ENCODE measurements at places on chromosomes 3 and 15.
A peak's percentile ranks its signal among the peaks of the same experiment; 100 is the strongest.

- DNase-seq = peak; percentile 30
Observed at GRCh38 chr3:42839616-42840015, 30.4 kb downstream of the ACKR2 start.

DNA sequence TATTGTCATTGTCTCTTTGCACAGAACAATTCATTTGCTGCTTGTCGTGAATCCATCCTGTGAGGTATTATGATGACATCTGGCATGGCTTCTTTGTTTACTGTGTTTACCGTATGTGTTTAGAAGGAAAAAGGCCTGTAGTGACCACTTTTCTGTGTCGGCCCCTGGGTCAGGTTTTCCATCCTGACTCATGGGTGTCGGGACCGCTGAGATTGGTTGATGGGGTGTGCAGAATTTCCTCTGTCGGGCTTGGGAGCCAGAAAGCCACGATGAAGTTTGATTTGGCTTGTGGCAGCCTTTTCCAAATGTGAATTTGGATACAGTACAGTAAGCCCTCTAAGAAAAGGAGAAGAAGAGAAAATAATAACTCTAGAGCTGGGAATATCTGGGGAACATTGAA lies 113.5 kb downstream of the FNDC3B start:
- no peak for DNase-seq

DNA sequence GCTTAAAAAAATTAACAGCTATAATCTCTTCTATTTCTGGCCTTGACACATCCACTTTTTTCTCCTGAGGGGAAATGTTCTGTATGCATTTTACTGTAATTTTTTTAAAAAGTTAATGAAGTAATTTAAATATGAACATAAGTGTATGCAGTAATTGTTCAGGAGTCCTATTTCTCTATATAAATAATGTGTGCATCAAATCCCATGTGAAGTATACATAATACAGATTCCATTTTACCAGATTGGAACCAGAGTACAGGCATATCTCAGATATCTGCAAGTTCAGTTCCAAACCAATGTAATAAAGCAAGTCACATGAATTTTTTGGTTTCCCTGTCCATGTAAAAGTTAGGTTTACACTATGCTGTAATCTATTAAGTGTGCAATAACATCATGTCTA lies 26.6 kb downstream of the CCPG1 start:
- DNase-seq = no peak

DNA sequence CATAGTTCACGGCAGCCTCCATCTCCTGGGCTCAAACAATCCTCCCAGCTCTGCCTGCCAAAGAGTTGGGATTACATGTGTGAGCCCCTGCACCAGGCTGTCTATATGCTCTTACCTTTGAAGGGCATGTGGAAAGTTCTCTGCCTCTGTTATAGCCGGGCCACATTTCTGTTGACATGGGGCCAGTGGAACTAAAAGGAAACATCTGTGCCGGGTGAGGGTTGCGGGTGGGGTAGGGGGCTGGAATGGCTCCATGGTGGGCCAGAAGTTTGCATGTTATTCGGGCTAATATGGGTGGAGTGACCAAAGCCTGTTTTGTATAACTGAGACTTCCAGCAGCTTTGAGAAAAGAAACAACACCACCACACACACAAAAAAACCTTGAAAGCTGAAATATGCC lies 8.3 kb upstream of the CLEC3B start:
- DNase-seq = no peak

- no peak for DNase-seq
Observed at GRCh38 chr15:91855684-91856489, 2.4 kb downstream of the SLCO3A1 start.

DNA sequence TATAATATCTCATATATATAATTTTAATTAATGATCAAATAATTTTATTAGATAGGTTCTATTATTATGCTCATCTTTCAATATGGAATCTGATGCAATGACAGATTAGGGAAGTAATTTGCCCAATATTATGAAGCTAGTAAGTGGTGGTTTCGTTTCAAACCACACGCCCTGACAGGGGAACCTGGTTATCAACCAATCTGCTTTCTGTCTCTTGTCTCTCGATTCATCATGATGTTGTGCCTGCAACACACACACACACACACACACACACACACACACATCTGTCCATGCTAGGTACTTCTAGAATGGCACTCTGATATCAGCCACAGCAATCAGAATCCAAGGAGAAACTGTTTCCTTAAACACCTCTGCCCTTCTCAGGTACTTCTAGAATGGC lies 128.4 kb downstream of the ZBBX start:
- no peak for DNase-seq

DNA sequence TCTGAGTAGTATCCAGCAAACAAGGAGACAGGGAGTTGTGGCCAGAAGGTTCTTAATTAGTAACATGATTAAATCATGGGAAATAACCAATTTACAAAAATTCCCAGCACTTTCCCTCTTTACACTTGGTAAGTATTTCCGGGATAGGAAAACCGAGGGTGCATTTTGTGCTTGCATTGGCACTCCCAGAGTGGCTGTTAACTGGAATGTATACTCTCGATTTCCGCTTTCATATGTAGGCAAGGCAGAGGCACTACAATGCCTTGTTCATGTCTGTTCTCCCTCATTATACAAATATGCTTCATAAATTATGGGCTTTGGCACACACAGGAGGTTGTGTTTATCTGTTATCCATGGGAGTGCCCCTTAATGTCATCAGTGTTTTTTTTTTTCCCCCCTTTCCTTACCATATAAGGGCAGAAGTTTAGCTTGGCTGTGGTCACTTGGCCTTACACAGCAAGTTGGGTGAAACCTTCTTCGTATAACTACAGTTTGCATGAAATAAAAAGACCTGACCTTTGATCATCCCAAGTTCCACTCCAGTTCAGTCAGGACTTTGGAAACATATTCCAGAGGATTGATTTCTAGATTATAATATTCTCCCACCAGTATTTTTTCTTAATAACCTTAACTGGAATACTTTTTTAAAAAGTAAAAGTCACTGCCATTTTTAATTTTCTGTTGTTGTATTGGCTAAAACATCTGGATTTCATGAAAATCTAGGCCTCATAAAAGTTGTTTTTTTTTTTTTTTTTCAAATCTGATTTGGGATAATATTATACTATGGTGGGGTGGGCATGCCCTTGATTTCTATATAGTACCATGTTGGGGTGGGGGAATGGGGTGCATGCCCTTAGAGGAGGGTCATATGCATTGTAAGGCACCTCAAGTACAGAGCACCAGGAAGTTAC lies 8.9 kb downstream of the TPM1 start:
- DNase-seq = no peak

DNA sequence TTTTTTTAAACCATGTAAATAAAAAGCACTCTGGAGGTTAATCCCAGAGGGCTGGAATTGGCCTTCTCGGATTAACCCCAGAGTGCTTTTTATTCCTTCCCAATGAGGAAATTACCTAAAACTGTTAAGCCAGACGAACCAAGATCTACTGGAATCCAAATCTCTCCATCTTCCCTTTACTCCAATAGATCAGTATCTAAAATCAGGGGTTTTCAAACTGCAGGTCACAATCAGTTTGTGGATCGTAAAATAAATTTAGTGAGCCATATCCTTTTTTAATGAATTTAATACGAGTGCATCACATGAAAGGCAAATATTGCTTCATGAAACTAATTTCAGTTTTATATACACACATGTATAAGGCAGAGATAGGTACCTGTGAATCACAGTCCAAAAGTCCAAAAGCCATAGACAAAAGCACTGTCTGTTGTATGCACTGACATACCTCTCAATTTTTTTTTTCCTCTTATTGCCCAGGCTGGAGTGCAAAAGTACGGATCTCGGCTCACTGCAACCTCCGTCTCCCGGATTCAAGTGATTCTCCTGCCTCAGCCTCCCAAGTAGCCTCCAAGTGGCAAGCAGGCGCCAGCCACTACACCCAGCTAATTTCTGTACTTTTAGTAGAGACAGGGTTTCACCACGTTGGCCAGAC lies 61.3 kb downstream of the TBL1XR1 start:
- DNase-seq = no peak

GRCh38 chr15:61974118-61974517 lies 86.1 kb downstream of the VPS13C start:
- DNase-seq = no peak

- no peak for DNase-seq
Observed at GRCh38 chr15:29747837-29748417, 74.3 kb downstream of the TJP1 start.

DNA sequence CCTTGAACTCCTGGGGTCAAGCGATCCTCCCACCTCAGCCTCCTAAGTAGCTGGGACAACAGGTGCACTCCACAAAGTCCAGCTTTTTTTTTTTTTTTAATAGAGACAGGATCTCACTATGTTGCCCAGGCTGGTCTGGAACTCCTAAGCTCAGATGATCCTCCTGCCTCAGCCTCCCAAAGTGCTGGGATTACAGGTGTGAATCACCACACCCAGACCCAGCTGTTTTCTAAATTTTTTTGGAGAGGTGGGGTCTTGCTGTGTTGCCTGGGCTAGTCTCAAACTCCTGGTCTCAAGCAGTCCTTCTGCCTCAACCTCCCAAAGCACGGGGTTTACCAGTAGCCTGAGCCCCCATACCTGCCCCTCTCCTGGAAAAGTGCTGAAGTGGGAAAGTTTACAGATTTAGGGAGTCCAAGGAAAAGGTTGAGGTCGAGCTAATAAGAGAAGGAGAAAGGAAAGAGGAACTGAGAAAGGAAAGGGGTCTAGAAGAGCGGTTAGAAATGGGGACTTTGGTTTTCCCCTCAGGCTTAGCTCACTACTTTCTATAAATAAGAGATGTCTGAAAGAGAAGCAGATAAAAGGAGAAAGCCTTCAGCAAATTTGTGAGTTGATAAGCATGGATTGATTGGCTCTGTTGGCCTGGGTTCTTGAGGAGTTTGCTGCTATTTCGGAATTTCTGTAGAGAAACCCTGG lies 23.6 kb downstream of the UBE2E1 start:
- DNase-seq = no peak

- no peak for DNase-seq
Observed at GRCh38 chr3:81684751-81685395, 76.6 kb downstream of the GBE1 start.

- no peak for DNase-seq
Observed at GRCh38 chr15:71567173-71567572, 243.2 kb upstream of the NR2E3 start.

GRCh38 chr3:100893590-100893989 lies 99.6 kb downstream of the ABI3BP start:
- DNase-seq = no peak

DNA sequence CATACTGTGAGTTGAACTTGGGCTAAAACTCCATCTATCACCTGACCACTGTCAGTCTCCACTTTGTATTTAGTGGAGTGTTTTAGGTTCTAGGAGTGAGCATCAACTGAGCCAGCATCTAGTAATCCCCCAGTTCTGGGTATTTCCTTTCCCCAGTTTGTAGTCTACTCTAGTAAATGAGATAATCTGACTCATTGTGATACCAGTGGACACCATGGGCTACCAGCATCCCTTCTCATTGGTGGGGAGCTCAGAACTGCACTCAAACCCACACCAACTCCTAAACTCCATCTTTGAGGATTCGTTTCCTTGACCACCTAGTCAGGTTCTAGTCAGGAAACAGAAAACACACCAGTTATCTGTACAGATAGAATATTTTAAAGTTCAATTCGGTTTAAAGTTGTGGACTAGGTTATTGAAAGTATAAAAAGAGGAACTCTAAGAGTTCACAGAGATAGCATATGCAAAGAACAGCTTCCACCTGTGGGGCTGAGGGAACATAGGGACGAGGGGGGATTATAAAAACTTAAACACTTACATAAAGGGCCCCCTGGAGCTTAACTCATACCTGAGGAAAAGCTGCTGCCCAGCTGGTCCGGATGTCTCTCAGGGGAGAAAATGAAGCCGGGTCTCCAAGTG lies 36.0 kb downstream of the LEO1 start:
- no peak for DNase-seq

GRCh38 chr15:23866832-23867231 lies 179.7 kb upstream of the NDN start:
- DNase-seq = no peak

GRCh38 chr3:39278616-39278935 lies 1.3 kb downstream of the CX3CR1 start:
- DNase-seq = no peak

Measured in thymus (tissue), 14 donors.